Activated T-helper 1 cell treated with anti-CD3 and anti-CD28 coated beads, Interleukin-12 subunit alpha, Interleukin-12 subunit beta, Interleukin-2, Interleukin-4 antibody, amounts not matched to agents 30 ng/mL and 10 ng/mL and 1 ng/mL, durations not matched to agents 14 hours and 24 hours and 36 hours (primary cell): ENCODE measurements at places on chromosomes 12 and 14. TPM values are rescaled to one million over a fixed set of nuclear protein-coding genes. Genes with fewer than 3 reads are reported as not detected.

DNA sequence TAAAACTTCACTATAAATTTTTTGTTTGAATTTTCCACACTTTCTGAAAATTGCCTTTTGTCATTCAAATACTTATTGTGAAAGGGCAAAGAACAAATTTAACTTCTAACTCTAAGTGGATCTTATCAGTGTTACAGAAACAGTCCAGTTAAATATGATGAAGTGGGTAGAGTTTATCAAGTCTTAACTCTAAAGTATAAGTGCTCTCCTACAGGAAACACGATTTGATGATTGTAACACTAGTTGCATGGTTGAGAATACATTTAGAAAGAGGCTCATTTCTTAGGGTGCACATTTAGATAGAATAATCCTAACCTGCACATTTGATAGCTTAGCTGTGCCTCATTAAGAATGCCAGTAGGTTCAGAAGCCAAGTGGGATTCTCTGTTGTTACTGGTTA is 838.3 kb upstream of the ATXN7L3B start:
- H3K36me3 ChIP-seq, result no peaks in the 10 kb centered on the region
- no peak overlapping the region for H3K27ac ChIP-seq
- H3K27me3 ChIP-seq, result no peaks in the 10 kb centered on the region
- no peak for DNase-seq

GRCh38 chr14:53742233-53742620 is 214.4 kb downstream of the BMP4 start:
- peaks cover 1% of the 10 kb centered on the region for H3K27me3 ChIP-seq
- no peak overlapping the region for H3K27ac ChIP-seq
- no peak overlapping the region for H3K4me3 ChIP-seq
- no peak for DNase-seq
- H3K36me3 ChIP-seq, result no peaks in the 10 kb centered on the region

DNA sequence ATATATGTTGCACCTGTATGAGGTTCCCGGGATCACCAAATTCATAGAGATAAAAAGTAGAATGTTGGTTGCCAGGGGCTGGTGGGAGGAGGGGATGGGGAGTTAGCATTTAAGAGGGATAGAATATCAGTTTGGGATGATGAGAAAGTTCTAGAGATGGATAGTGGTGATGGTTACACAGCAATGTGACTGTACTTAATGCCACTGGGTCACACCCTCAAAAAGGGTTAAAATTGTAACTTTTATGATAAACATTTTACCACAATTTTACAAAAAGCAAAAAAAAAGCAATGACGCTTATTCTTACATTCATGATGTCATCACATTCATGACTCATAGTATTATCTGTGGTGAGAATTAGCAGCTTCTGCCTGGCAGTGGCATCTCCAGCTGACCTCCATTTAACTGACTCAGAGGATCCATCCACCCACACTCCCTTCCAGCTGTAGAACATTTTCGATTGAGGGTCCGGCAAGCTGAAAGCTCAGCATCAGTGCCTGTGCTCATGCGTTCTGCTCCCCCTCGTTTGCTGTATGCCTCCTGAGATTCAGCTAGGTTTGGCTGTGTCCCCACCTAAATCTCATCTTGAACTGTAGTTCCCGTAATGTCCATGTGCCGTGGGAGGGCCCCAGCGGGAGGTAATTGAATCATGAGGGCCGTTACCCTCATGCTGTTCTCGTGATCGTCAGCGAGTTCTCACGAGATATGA is 64.8 kb upstream of the TMEM260 start:
- no peaks in the 10 kb centered on the region for H3K36me3 ChIP-seq
- no peak overlapping the region for H3K27ac ChIP-seq
- no peaks in the 10 kb centered on the region for H3K4me1 ChIP-seq
- no peak for DNase-seq

DNA sequence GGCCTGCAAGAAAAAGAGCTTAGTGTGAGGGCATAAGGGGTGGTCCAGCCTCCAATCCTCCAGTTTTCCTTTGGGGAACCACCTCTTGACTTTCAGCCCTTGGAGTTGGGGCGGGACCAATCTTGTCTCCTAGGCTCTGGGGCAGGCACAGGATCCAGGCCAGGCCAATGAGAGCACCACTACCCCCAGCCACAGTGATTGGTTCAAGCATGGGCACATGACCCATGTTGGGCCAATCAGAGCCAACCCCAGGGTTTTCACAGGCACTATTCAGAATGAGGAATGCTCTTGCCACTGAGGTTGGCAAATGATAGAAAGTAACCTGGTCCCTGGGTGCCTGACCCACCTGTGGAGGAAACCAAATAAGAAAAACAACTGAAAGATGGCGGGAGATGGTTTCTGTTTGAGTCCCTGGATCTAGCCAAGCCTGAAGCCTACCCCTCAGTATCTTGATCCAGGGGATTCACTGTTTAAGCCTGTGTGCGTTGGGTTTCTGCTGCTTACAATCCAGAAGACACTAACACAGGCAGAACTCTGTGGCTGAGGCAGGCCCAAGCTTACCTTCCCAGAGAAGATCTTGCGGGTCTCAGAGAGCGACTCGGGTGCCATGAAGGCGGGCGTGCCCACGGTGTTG is 42.9 kb downstream of the P2RX4 start:
- H3K4me3 ChIP-seq, result no peak overlapping the region
- no peak for DNase-seq
- H3K27ac ChIP-seq, result no peak overlapping the region
- no peaks in the 10 kb centered on the region for H3K27me3 ChIP-seq
- peaks cover 6% of the 10 kb centered on the region for H3K4me1 ChIP-seq

GRCh38 chr14:77526266-77526665 is 27.6 kb upstream of the ISM2 start:
- no peaks in the 10 kb centered on the region for H3K27me3 ChIP-seq
- no peak overlapping the region for H3K27ac ChIP-seq
- peaks cover 3% of the 10 kb centered on the region for H3K36me3 ChIP-seq
- no peaks in the 10 kb centered on the region for H3K4me1 ChIP-seq

Gene ACADS
- total RNA-seq, result 10.8 and 11.1 TPM in 2 replicates

DNA sequence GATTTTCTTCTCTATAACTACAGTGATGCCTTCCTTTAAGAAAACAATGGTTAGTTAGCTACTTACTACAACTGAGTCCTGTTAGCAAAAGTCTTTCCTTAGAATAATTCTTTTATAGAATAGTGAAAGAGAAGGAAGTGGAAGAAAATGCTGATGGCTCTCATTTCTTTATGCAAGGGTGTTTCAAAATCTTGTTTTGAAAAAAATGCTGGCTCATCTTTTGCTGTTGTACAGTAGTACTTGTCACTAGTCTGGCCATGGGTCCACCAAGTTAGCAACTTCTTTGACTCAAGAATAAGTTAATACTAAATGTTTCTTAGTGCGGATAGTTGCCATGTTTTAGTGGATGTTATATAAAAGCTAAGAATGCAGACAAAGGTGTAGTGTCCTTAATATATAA is 225.4 kb downstream of the PTPRO start:
- H3K36me3 ChIP-seq, result peaks cover 20% of the 10 kb centered on the region

DNA sequence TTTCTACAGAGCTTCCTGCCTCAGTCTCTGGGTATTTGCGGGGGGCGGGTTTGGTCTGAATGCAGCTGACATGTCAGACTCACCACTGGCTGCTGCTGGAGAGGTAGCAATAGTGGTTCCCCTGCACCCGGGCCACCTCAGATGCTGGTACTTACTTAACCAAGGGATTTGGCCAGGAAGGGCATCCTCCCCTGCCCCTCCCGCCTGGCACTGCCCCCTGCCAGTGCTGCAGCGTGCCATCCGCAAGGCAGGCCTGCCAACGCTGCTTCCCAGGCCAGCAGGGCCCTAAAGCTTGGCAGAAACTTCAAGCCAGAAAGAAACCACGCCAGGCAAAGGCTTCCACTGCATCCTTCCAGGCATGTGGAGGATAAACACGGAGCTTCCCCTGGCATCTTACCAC is 22.1 kb downstream of the RAB35 start:
- no peak for DNase-seq
- no peaks in the 10 kb centered on the region for H3K4me1 ChIP-seq
- peaks cover 25% of the 10 kb centered on the region for H3K36me3 ChIP-seq
- H3K27me3 ChIP-seq, result peaks cover 1% of the 10 kb centered on the region

DNA sequence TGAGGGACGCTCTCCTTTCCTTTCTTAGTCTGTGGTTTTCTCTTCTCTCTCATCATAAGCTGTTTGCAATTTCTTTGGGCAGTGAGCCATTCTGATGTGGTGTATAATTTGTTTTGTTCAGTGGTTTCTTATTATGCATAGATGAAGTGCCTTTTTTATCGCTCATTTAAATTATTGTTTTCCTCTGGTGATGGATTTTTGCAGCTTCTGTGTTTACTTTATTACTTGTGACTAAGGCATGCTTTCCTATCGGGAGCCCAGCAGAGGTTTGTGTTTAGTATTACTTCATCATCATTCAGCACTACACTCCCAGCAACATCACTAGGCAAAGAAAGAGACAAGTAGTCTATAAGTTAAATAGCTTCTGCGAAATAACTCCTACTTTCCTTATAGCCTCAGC is 586.6 kb upstream of the NOVA1 start:
- H3K27me3 ChIP-seq, result no peaks in the 10 kb centered on the region
- H3K36me3 ChIP-seq, result no peaks in the 10 kb centered on the region
- no peak overlapping the region for H3K27ac ChIP-seq
- H3K4me3 ChIP-seq, result no peak overlapping the region

Gene KRT79
- total RNA-seq, result not detected in 2 replicates

DNA sequence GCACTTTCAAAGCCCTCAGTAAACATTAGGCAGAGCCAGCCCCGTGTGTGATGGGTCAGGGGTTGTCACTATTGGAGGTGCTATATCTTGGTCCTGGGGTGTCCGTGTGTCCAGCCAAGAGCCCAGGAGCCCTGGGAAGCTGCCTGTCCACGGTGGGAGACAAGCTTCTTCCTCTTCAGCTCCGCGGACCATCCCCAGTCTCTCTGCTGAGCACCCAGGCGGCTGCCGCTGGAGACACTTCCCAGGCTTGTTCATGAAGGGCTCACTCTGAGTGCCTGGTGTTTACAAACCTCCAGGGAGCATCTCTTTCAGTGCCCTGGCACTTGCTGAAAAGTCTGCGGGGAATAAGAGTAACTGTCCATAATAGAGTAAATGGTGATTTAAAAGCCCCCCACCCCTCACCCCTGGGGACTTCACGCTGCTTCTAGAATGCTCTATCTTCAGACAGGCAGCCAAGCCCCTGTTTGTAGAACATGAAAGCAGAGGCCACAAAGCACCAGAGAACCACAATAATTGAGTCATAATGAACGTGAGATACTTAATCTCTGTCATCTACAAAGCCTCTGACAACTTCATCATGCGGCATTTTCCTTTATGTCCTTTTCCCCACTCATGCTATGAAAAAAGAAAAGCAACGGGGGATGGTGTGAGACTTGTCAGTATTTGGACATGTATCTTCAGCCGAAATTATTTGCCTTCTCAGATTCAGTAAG is 178.6 kb downstream of the TMEM132C start:
- H3K4me1 ChIP-seq, result no peaks in the 10 kb centered on the region
- no peak for DNase-seq
- no peak overlapping the region for H3K27ac ChIP-seq
- no peak overlapping the region for H3K4me3 ChIP-seq
- no peaks in the 10 kb centered on the region for H3K36me3 ChIP-seq

Gene MED6
- total RNA-seq, result 59.3 and 63.7 TPM in 2 replicates

Gene RTN1
- total RNA-seq, result not detected in 2 replicates

Gene AGAP2
- 31.5 and 33.4 TPM in 2 replicates for total RNA-seq

DNA sequence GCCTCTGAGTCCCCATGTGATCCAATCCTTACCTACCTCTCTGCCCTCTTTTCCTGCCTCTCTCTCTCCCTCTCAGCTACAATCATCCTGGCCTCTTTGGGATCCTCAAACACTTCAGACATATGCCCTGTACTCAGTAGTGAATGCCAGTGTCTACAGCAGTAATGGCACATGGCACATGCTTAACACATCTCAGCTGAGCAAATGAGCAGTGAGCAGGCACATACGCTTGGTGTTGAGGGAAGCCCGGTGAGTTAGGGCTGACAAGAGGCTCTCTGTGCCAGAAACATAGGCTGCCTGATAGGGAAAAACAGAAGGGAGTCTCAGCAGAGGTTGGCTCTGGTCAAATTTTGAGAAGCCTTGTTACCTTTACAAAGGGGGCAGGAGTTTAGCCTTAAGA is 409.1 kb downstream of the TMEM132D start:
- no peaks in the 10 kb centered on the region for H3K27me3 ChIP-seq
- H3K36me3 ChIP-seq, result no peaks in the 10 kb centered on the region
- no peak for DNase-seq
- no peak overlapping the region for H3K27ac ChIP-seq
- H3K4me3 ChIP-seq, result no peak overlapping the region
- no peaks in the 10 kb centered on the region for H3K4me1 ChIP-seq

DNA sequence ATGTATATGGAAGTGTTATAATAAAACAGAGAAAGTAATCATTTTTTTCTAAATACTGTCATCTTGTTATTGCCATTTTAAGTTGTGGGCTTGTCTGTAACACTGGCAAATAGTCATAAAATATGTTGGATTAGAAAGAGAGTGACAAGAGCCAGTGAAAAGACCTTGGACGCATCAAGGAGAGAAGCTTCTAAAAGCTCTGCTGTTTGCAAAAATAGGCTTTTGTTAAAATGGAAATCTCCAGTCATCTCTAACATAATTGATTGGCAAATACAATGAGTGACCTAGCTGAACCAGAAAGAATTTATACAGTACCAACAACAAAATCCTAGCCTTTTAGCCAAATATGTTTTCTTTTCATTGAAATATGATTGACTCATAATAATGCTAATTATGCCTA is 245.8 kb upstream of the RMST start:
- no peaks in the 10 kb centered on the region for H3K27me3 ChIP-seq
- H3K36me3 ChIP-seq, result no peaks in the 10 kb centered on the region
- DNase-seq, result no peak
- no peak overlapping the region for H3K4me3 ChIP-seq

DNA sequence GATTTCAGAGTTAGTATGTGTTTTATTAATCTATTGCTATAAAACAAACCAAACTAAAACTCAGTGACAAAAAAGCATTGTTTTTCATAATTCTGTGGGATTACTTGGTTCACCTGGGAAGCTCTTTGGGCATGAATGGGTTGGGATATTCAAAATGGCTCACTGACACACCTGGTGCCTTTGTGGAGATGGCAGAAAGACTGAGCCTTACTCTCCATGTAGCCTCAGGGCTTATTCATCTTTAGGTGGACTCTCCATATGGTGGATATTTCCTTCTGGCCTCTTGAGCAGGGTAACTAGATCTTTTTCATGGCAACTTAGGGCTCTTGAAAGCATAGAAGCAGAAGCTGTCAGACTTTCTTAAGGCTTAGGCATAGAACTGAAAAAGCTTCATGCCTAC is 1102.8 kb upstream of the SEL1L start:
- H3K4me3 ChIP-seq, result no peak overlapping the region
- DNase-seq, result no peak
- no peaks in the 10 kb centered on the region for H3K4me1 ChIP-seq

GRCh38 chr12:96263449-96263902 is 69.3 kb downstream of the ELK3 start:
- H3K4me3 ChIP-seq, result no peak overlapping the region
- DNase-seq, result no peak
- peaks cover 15% of the 10 kb centered on the region for H3K4me1 ChIP-seq
- no peaks in the 10 kb centered on the region for H3K27me3 ChIP-seq
- H3K36me3 ChIP-seq, result peaks cover 37% of the 10 kb centered on the region
